NCI-H524 treated with DMSO at 0.1 percent for 48 hours (cell line): ENCODE measurements at places on chromosomes 7 and 10.

- DNase-seq: no peak
Measured at GRCh38 chr10:1110674-1111119, 54.5 kb downstream of the WDR37 start.

DNA sequence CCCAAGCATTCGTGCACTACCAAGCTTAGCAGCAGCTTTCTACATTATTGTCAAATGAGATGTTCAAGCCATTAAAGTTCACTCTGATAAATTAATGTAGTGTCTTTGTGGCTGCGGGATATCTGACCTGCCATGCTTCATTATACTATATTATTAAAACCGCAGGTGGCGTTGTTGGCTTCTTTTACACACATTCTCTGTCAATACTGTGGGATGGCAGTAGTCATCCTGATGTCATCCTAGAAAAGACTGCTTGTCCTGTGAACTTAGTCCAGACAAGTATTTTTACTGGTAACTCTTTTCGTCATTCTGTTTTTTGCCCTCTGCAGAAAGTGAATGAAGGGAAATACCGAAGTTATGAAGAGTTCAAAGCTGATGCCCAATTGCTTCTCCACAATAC is 103.9 kb downstream of the ZMYND11 start:
- no peak for DNase-seq

DNA sequence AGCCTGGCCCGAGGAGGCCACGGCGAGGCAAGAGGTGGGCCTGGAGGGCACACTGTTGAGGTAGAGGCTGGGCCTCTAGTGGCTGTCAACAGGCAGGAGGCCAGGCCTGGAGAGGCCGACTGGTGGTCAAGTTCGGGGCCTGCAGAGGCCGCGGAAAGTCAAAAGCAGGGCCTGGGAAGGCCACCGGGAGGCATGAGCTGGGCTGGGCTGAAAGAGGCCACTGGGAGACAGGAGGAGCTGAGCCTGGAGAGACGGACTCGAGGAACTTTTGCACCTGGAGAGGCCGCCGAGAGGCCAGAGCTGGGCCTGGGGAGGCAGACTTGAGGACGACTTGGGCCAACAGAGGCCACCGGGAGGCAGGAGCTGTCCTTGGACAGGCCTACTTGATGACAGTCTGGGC is 321.2 kb downstream of the ZNF479 start:
- no peak for DNase-seq

DNA sequence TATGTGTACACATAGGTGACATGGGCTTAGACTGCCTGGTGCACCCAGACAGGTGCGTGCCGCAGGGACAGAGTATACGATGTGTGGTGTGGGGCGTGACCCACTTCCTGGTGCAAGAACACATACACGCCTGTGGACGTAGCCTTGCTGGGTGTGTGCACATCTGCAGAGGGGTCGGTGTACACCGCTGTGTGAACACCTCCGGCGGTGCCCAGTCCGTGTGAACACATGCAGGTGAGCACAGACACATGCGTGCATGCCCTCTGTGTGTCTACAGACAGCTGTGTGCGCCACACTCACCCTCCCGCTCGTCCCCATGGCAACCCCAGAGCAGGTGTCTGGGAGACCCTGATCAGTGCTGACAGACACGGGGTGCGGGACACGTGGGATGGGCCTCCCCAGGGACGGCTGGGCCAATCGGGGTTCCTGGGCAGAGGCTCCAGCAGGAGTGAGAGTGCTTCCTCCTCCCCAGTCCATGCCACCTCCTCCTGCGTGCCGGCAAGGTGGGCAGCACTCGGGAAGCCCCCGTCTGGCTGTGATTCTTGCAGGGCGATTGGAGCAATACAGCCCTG is 23.4 kb downstream of the ELFN1 start:
- no peak for DNase-seq

DNA sequence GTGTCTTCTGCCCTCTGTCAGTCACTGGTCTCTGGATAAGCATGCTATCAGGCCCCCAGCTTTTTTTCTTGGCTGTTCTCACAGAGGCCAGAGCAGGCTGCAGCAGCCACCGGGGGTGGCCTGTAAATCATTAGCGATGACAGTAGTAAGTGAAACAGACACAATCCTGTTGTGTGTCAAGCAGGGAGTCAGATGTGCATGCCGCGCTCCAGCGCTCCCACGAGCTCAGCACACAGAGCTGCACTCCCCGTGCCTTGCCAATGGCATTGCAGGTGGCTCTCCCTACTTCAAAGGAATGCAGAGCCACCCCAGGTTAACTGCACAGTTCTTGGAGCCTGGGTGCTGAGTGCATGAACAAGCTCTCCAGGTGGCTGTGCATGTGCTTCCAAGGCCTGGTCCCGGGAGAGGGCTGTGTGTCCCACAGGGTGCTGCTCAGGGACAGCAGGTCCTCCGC is 226.1 kb downstream of the GLRX3 start:
- no peak for DNase-seq

DNA sequence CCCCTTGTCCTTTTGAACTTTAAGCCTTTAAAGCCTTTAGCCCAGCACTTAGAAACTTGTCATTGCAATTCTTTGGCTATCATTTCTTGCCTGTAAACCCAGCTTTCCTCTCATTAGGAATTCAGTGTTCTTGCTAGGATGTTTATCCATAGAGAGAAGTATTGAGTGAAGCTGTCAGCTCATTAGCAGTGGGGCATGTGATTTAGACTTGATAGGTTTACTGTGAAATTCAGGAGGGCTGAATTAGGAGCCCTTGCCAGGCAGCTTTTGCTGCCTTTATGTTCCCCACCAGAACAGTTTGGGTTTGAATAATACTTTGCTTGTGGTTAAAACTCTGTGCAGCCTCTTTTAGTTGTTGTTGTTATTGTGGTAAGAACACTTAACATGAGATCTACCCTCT is 39.5 kb downstream of the LHFPL3 start:
- no peak for DNase-seq

DNA sequence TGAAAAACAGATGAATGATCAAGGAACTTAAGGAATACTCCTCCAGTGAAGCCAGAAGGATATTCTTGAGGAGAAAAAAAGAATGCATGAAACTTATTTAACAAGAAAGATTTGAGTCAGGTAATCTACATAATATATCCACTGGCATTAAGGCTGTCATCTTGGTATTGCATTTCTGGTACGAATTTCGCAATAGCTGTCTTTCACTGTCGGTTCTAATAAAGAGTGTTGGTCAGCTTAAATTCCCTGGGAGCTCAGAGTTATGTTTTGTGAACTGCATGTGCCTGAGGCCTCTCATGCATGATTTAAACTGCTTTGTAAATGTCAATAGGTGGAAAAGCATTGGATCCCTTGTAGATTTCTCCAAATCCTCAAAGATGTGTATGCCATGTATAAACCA is 565.3 kb upstream of the GALNT17 start:
- no peak for DNase-seq

DNA sequence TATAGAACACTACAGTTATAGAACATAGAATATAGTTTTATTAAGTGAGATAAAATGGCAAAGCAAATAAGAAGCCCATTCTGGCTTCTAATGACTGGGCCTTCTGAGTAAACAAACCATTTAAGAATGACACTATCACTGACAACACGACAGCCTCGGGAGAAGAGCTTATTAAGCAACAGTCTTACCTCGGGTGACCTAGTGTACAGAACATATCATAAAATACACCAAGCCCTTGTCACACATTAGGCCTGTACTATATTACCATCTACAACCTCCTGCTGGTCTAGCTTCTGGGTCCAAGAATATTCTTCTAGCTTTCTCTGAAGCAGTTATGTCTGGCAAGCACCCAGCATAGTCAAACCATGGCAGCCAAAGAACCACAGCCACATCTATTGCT is 32.0 kb downstream of the CCDC186 start:
- DNase-seq: no peak

DNA sequence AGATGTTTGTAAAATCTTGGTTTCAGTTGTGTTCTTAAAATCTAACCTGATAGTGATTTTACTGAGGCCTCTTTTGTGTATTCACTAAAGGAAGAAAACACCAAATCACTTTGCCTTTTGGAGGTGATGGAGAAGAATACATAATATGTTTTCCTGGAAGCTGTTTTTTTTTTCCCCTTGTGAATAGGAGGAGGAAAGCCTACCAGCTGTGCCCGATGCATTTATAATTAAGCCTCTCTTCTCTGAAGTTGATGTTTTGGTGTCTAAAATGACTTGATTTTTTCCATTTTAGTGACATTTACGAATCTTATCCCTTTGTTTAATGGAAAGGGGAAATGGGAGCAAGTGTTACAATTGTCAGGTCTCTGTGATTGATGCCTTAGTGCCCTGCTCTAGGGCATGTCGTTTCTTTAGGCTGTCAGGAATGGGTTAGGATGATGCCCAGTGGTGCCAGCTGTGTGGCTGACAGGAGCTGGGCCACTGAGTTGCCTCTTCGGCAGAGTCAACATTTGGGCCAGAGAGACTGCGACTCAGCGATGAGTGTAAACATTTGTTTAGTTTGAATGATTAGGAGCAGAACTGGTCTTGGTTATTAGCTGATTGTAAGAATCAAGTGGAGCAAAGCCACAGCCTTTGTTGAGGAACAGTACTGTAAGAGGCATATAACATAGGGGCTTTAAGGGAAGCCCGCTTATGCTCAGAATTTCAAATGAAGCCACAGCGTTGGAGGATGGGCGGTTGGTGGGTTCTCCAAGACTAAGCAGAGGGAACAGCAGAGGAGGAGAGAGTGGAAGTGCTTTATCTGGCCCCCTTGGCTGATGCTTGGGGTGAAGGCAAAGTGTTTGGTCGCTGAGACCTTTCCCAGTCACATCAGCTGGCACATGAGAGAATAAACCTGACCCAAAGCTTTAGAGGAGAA is 81.6 kb downstream of the CDK14 start:
- no peak for DNase-seq

GRCh38 chr7:109246330-109247077 is 676.8 kb downstream of the DNAJB9 start:
- no peak for DNase-seq

GRCh38 chr10:124721330-124722045 is 22.7 kb downstream of the FAM53B start:
- DNase-seq: no peak

- no peak for DNase-seq
Measured at GRCh38 chr7:137848095-137848494, 1.3 kb upstream of the DGKI start.

GRCh38 chr10:59847326-59847725 is 59.0 kb downstream of the CCDC6 start:
- no peak for DNase-seq

DNA sequence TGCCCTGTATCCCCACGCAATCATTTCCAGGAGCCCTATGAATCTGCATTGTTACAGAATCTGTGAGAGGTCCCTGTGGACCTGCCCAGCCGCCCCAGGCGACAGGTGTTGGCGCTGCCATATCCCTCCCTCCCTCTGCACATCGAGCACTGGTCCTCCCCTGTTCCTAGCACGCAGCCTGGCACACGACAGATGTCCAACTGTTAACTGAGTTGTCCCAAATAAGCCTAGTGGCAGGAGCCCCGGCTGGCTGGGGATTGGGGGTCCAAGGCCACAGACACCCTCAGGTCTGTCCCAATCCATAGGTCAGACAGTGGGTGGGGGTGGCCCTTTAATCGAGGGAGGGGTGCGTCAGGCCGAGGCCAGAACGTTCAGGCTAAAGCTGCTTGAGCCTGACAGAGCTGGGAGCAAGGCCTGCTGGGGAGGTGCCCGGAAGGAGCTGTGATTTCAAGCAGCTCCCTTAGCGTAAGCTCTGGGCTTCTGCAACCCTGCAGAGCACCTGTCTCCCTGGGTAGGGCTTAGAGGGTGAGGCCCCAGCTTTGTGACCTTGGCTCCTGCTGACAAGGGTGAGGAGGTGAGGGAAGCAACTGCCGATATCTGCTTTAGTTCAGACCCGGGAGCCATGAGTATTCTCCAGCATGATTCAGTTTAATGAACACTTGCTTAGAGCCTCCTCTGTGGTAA is 40.1 kb downstream of the ADRA2A start:
- DNase-seq: no peak

GRCh38 chr7:82389876-82390275 is 53.7 kb downstream of the CACNA2D1 start:
- DNase-seq: no peak

DNA sequence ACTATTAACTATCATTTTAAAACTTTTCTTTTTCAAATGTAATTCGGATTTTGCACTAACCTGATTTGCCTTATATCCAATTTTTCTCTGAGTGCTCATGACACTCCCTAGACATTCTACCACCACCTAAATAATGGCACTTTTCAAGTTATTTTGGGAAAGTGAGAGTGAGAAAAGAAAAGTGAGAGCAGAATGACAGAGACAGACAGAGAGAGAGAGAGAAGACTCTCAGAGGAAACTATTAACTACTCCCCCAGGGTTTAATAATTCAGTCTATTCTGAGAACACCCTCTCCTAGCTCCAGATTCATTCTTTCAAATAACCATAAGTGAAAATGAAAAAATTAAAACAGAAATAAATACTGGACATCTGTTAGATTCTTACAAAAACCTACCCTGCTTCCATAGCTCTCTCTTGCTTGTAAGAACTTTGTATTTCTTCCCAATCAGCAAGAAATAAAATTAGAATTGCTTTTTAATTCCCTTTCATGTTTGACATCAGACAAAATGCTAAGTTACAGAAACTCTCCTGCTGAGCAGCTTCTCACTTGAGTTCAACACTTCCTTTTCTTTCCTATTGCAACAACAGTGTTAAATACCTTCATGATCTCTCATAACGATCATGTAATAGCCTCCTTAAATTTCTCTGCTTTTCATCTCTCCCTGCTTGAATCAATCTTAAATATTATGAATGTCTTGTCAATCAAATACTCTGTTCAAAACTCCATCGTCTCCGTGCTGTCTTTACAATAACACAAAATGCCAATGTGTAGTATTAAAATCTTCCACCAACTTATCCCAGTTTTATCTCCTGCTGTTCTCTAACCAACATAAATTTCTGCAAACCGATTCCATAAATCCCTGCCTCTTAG is 191.7 kb downstream of the SEMA3E start:
- no peak for DNase-seq

DNA sequence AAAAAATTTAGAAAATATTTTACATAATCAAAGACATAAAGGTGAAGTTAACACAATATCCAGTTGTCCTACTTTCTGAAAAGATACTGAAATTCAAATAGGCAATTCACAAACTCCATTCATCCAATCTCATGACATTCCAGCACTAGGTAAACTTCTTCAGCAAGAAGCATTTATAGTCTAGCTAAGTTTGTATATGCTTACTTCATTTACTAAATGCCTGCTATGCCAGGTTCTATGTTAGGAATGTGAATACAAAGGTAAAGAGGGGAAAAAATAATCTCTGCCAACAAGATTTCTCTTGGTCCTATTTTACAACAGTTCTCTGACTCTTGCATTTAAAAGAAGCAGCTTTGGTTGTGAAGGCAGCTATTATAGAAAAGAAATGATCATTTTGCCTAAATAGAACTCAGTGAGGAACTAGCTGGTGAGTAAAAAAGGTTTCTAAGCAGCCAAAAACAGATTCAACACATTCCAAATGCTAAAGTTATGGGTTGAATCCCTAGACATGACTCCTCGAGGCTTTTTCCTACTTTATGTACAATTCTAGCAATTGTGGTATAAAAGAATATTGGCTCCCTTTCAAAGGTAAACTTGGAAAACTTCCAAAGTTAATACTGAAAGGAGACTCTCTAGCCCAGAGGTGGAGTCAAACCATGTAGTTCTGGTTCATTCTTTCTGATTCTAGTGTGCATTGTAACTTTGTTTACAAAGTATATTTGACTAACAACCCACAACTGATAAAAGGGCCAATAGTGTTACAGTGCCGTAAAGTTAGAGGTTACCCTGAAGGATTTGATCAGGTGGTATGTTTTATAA is 30.9 kb upstream of the KLHL7 start:
- DNase-seq: no peak
